ENCODE measurements at places on chromosomes 6 and 20.

DNA sequence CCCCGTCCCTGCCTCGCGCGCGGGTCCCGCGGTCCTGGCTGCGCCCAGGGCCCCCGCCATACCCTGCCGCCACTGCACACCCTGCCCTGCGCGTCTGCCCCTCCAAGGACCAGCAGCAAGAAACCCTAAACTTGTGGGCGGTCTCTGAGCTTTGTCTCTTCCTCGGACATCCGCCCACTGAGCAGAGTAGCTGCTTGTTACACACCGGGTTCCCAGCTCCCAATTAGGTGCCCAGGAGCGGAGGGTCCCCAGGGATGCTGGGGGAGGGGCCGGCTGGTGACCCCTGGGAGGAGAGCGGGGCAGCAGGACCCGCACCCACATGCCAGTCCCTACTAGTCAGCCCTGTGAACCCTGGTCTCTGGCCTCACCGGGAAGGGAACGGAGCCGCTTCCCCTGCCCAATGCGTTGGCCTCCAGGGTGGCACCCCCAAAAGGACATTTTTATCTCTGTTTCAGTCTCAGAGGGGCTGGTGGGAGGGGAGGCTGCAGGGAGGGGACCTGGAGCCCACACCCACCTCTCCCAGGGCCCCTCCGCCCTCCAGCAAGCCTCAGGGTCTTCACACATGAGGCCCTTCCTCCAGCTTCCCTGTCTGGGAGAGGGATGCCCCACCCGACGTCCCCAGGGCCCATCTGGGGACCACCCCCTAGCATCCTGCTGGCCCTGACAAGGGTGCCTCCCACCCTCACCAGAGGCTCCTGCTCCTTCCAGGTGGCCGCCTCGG, 10.5 kb downstream of the STMN3 start:
- peak; percentile 39 for DNase-seq

DNA sequence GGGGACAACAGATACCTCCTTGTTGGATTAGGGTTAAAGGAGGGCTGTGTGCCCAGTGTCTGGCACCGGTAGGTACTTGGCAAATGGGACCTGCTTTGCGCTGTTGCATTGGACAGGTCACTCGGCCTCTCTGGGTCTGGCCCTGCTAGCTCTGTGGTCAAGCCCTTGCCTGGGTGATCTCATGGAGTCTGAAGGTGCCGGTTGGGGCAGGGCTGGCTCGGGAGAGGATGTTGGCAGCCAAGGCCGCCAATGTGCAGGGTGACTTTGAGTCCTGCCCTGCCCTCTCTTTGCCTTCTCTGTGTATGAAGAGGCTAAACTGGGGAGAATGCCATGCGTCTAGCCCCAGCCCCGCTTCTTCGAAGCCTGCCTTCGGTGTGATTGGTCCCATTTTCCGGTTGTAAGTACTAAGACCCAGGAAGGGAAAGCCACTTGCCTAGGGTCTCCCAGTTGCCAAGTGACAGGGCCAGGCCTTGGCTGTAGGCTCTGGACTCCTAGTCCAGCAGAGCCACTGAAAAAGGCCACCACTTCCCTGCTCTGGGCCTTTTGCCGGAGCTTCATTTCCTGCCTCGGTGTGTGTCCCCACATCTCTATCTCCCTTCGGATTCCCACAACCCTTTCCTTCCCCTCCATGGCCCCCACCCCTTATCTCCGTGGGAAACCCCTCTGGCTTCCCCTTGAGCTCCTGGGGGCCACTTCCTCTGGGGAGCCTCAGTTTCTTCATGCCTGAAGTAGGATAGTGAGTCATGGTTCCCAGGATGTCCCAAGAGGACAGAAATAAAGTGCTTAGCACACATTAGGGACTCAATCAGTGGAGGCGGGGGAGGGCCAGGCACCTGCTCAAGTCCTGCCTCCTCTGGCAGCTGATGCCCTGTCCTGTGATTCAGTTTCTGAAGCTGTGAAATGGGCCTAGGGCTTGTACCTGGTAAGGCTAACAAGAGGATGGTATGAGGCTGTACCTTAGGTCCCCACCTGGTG, 3.9 kb downstream of the SRC start:
- no peak for DNase-seq

DNA sequence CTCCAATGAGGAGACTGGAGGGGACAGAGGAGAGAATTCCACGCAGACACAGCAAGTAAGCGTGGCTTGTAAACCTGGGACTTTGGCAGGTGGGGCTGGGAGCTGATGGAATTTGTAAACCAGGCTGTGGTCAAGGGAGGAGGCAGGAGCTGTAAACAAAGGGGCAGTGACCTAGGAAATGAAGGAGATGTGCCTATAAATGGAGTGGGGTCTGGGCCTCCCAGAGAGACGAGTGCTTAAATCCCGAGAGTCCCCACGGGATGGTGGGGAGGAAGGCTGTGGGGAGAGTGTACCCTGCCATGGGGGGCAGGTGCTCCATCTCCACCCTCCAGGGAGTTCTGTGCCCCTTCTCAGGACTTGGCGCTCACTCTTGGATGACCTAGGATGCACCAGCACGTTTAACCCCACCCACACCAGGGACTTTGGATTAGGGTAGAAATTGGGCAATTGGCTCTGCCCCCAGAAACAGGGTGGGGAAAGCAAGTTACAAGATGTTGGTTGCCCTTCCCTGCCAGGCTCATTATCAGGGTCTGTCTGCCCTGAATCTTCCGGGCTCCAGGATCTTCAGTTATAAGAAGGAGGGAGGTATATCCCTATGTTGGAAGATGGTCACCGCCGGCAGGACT, 4.0 kb upstream of the DHX16 start:
- no peak for DNase-seq

DNA sequence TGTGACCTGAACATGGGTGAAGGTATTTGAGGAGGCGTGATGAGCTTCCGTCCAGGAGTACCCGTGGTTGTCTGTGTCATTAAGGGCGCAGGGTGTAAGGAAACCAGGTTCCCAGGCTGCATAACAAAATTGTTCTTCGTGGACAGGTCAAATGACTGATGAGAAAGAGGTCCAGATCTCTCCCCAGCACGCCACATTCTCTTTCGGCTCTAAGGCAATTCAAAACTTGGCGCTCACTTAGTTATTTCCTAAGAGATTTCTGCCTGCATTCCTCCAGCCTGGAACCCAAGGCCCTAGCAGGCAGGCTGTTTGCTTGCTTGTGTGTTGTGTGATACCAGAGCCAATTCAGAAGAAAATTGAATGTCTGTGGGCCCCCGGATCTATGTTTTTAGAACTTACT, 139.9 kb downstream of the AGPAT4 start:
- no peak for DNase-seq

GRCh38 chr6:16468991-16469615, 230.7 kb downstream of the GMPR start:
- DNase-seq = no peak

GRCh38 chr6:33453393-33454008, 875 bp upstream of the ZBTB9 start:
- no peak for DNase-seq
